NCI-H526 (cell line): ENCODE measurements at places on chromosomes 13 and 19.
A peak's percentile ranks its signal among the peaks of the same experiment; 100 is the strongest.

GRCh38 chr13:75151081-75151643 is 330.8 kb downstream of the TBC1D4 start:
- no peak for DNase-seq

DNA sequence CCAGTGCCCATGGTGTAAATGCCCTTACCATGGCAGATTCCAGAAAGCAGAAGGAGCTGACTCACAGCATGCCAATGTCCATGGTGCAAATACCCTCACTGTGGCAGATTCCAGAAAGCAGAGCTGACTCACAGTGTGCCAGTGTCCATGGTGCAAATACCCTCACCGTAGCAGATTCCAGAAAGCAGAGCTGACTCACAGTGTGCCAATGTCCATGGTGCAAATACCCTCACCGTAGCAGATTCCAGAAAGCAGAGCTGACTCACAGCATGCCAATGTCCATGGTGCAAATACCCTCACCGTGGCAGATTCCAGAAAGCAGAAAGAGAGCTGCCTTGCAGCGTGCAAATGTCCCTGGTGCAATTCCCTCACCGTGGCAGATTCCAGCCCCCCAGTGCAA is 163.8 kb upstream of the SOX1 start:
- DNase-seq, result no peak

- DNase-seq, result peak; percentile 29
Measured at GRCh38 chr19:1136621-1137317, 33.0 kb downstream of the GPX4 start.

DNA sequence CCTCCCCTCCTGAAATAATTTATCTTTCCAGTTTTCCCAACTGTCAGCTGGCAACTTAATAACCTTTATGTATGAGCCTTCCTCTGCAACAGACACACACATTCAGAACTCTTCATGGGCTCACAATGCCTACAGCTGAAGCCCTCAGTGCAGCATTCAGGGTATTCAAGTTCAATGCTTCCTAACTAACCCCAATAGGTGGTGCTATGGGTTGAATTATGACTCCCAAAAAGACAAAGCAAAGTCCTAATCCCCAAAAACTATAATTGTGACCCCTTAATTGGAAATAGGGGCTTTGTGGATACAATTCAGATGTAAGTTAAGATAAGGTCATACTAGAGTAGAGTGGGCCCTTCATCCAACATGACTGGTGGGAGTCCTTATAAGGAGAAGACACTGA is 202.2 kb downstream of the SUCLA2 start:
- peak; percentile 22 for DNase-seq

GRCh38 chr19:3284759-3285646 is 60.5 kb downstream of the CELF5 start:
- DNase-seq, result peak; percentile 94

DNA sequence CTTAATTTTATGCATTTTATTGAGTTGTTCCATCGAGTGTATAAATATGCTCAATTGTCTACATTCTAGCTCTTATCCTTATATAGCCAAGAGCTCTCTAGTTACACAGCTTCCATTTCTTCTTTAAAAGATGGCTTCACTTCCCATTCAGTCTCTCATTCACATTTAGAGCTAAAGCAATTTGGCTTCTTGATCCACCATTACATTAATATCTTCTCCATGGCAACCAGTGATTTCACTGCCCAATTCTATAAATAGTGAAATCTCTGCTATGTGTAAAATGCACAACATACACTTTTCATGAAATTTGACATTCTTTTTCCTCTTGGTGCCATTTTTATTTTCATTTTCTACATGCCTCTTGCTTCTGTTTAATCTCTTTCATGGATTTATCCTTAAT is 696.9 kb upstream of the ATXN8OS start:
- DNase-seq, result no peak

GRCh38 chr13:19940106-19940505 is 18.4 kb upstream of the ZMYM2 start:
- DNase-seq, result no peak

GRCh38 chr19:48751845-48752495 is 471 bp downstream of the FUT1 start:
- no peak for DNase-seq

DNA sequence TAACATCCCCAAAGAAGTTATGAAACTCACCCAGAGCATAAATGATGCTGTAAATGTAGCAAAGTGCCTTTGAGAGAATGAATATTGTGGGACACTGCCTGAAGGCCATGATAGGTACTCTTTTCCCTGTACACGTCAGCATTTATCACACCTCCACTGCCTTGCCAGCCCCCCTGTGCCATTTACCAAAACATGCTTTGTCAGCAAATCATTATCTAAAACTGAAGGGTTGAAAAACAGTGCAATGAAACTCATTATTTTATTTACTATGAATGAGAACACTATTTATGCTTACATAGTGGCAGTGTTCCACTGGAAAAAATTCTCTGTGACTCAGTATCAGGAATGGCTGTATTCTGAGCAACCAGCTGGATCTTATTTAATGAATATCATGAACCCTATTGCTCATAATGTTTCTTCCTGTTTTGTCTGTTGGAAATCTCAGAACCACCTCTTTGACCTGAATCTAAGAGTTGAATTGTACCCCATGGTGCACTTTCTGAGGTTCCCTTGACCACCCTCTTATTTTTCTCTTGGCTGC is 564.1 kb downstream of the DCT start:
- no peak for DNase-seq

DNA sequence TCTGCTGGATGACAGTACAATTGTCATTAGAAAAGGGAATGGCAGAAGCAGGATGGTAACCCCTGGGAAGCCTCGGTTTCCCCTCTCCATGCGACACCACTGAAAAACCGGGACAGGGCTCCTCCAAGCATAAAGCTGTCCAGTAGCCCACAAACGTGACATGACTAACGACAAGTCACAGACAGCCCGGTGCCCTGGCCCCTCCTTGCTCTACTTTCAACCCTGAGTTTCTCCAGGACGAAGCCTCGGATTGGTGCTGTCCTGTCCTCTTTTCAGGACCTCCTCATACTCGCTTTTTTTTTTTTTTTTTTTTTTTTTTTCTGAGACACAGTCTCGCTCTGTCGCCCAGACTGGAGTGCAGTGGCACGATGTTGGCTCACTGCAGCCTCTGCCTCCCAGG is 16.3 kb downstream of the DPP9 start:
- no peak for DNase-seq

GRCh38 chr19:40803857-40804782 is 5.1 kb downstream of the EGLN2 start:
- DNase-seq, result no peak

DNA sequence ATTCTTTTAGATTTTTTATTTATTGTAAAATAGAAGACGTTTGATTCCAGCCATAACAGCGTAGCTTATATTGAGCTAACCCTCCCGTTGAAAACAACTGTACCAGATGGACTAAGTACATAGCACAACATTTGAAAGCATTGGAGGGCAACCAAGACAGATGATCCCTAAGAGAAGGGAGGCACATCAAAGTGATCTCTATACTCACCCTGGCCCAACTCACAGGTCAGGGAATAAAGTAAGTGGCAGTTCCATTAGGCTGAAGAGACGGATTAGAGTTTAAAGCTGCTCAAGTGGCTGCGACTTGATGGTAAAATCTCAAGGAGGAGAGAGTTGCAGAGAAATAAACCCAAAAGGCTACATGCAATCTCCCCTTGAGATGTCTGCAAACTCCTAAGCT is 65.1 kb upstream of the ITM2B start:
- no peak for DNase-seq

- no peak for DNase-seq
Measured at GRCh38 chr19:6906559-6907060, 19.2 kb downstream of the ADGRE1 start.
